Iris pigment epithelial cell (primary cell): ENCODE measurements at places on chromosomes 7 and 10.

DNA sequence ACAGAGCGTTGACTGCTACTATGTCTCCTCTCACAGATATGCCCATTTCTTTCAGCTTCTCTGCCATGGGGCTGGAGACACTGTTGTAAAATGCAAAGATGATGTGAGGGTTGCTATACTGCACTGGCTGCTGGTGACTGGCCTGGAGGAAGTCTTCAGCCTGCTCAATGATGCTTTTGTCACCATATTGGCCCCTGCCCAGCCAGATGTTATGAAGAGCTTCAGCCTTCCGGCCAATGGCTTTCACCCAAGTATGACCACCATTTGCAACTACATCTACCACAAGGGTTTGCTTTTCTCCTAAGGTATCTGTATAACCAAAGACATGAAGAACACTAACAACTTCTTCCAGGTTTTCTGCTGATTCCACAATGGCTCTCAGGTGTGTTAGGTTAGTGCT is 1.6 kb downstream of the C7orf25 start:
- DNase-seq = no peak

DNA sequence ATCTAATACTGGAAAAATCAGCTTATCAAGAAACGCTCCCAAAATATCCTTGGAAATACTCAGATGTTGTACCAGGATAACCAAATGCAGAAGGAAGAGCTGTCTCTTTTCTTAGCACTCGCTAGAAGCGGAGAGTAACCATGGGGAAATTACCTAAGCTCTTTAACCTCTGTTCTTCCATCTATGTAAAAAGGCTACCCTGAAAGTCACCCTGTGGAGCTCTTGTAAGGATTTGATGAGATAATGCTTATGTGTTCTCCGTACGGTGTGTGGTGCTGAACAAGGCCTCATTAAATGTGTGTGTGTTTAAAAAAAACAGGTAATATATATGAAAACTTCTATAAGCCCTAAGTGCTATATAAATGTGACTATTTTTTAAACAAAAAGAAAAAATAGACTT is 38.2 kb upstream of the MYO3A start:
- DNase-seq = no peak

DNA sequence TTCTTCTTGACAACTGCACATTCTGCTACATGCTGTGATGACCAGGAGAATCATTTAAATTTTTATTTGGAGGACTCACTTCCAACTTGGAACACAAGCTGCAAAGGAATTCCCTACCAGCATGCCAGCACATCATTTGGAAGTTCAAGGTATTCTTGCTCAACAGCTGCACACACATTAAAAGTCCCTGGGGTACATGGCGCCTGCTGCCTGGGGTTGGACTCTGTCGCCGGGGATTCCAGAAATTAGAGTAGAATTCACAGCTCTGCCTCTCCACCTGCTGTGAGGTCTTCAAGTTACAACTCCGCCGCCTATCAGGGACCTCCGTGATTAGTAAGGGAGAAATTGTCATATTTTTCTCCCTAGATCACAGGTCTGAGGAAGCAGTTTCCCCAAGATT is 1.1 kb downstream of the ZNF32 start:
- DNase-seq = no peak

GRCh38 chr7:20260223-20260622 is 43.0 kb upstream of the MACC1 start:
- DNase-seq = peak; percentile 43
